ENCODE measurements at places on chromosomes 1 and 21.
A peak's percentile ranks its signal among the peaks of the same experiment; 100 is the strongest.

DNA sequence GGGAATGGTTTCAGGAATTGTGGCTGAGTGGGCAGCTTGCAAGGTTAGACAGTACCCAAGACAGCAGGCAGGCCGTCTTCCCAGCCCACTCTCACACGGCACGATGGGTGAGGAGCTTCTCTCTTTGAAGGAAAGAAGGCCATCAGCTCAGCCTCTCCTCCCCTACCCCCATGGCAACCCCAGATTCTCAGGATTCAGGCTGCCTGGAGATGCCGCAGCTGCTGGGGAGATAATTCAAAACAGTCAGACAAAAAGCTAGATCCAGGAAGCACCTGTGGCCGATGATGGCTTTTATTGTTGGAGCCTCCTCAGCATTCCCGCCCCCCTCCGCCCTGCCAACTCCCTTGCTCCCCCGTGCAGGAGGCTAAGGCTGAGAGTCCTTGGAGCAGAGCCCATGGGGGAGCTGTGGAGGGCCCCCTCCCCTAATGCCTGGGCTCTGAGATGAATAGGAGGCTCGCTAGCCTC, 220.5 kb downstream of the TRABD2B start:
- DNase-seq = no peak

GRCh38 chr21:40333731-40334130, 466.5 kb downstream of the PCP4 start:
- no peak for DNase-seq

- DNase-seq = no peak
Measured at GRCh38 chr1:2097386-2098300, 47.4 kb downstream of the PRKCZ start.

GRCh38 chr1:67752306-67752705, 67.3 kb downstream of the GADD45A start:
- DNase-seq = peak; percentile 29

DNA sequence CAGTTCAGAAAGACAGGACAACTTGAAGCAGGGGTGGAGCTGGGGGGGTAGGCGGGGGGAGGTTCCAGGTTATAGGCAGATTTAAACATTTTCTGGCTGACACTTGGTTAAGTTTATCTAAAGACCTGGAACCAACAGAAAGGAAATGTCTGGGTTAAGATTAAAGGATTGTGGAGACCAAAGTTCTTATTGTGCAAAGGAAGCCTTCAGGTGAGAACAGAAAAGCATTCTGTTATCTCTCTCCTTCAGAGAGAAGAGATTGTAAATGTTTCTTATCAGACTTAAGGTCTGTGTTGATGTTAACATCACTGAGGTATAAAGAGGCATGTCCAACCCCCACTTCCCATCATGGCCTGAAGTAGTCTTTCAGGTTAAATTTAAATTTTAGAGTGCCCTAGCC, 3.7 kb upstream of the ACADM start:
- no peak for DNase-seq

GRCh38 chr1:22804406-22804805, 93.8 kb downstream of the EPHB2 start:
- DNase-seq = no peak

Data from cardiac fibroblast (primary cell).